Renal cortex interstitium (tissue), 15 donors: ENCODE measurements at places on chromosomes 11 and 22. TPM values are rescaled to one million over a fixed set of nuclear protein-coding genes. Genes with fewer than 3 reads are reported as not detected.
A peak's percentile ranks its signal among the peaks of the same experiment; 100 is the strongest.

- no peak for DNase-seq
Observed at GRCh38 chr11:128302425-128303186, 284.8 kb downstream of the ETS1 start.

The PMM1 gene
- polyA plus RNA-seq, result 57.8 TPM

DNA sequence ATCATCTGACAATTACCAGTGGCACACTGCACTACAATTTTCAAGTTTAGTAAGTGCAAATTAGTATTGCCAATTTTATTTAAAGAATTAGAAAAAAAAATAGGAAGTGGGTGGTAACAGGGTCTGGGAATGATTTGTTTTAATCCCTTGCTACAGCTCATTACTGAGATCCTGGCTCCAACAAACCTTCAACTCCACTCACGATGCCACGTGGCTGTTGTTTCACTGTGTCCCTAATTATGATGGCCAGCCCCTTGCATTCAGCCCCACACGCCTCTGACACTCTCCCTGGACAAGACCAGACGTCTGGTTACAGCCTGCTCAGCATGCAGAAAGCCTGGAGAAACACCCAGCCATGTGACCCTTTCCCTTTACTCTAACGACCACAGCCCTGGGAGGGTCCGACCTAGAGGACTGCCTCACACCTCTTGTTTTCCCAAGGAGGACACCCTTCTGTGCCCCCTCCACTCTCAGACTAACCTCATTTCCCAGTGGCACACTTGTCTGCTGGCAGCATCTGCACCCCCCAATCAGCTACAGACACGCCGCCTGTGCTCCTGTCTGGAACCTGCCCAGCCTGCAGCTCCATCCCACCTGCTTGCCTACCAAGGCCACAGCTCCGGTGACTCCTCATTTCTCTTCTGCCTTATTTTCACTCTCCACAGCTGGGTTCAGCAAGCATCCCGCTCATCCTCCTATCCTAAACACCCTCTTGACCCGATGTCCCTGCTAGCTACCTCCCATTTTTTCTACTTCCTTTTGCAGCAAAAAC lies 18.5 kb upstream of the SLC25A1 start:
- DNase-seq, result no peak

- DNase-seq, result peak; percentile 73
Observed at GRCh38 chr11:75768112-75768908, at the start of gene DGAT2. Gene DGAT2, plus strand, starts transcription at chr11:75768778. Its CDS starts 214 bp downstream, at chr11:75768992.

DNA sequence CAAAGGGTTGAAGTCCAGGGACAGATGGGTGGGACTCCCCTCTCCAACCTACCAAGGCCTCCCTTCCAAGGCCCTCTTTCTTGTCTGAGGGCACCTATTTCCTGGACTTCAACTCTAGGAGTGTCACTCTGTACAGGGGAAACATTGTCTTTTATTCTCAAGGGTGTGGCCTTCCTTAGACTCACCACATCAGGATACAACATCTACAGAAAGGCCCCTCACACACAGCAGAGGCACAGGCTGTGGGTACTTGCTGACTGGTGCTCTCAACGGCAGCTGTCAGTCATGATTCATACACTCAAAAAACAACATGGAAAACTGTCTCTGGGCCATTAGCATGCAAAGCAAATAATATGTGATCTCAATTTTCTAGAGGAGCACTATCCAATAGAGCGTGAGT lies 78.0 kb downstream of the RCN1 start:
- DNase-seq, result no peak
